ENCODE measurements at places on chromosomes 1 and 21.

DNA sequence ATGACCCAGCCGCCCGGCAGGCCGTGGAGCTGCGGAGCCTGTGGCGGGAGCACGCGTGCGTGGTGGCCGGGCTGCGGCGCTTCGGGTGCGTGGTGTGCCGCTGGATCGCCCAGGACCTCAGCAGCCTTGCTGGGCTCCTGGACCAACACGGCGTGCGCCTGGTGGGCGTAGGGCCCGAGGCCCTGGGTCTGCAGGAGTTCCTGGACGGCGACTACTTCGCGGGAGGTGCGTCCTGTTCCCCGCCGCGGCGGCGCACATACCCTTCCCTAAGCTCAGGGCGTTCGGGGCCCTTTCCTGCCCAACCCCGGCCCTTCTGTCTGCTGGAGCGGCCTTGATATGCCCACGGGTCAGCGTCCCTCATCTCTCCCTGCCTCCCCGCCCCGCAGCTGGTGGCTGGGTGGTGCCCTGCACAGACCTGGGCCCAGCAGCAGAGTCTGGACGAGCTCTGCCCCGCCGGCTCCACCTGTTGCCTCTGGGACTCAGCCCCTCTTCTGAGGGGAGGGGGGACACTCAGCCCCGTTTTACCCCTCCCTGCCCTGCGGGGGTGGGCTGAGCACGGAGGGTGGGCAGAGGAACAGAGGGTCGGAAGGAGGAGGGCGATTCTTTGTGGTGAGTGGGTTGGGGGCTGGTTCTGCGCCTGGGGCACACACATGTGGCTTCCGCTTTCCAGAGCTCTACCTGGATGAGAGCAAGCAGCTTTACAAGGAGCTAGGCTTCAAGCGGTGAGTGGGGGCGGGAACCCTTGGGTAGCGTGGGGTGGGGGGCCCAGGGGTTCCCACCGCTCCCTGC lies 688 bp downstream of the PRXL2B start:
- DNase-seq: no peak

DNA sequence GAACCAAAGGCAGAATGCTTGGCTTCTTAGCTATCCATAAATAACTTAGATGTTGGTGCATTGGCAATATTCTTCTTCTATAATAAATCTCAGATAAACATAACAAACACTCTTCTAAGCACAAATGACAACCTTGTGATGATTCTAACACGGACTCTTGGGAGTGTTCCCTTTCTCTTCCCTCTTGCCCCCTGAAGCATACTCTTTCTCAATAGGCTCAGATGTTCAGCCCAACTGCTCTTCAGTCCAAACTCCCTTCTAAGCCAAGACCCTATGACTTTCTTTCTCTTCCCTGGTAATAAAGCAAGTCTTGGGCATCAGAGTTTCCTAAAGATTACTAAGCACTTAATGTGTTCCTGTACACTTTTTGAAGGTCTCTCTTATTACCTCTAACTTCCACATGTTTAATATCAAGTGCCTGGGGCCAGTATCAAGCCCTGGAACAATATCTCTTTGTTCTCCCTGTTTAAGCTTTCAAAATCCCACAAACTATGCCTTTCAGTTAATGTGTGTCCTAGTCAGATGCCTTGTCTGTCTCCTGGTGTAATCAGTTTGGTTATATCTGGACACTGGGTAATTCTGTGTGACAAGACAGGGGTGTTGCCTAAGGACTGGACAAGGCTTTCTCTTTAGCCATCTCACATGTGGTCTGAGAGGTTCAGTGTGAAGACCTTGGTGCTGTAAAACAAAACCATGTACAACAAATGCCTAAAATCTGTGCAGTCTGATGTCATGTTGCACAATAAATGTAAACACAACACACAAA lies 92.9 kb upstream of the IVNS1ABP start:
- DNase-seq: no peak

DNA sequence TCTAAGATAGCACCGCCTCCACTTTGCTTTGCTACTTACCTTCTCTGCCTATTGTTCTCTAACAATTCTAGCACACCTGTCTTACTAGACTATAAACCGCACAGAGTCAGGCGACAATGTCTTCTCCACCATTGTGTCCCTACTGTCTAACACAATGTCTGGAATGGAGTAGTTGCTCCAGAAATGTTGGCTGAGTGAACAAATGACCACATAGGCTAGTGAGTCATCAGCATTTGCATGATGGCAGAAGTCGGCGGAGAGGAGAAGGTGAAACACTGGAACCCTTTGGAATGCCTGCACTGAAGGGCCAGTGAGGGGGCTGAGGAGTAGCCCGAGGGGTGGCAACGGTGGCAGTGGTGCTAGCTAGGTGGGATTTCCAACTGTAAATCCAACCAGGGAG lies 14.0 kb upstream of the PABPC4 start:
- no peak for DNase-seq

GRCh38 chr1:205534444-205534985 lies 30.0 kb downstream of the CDK18 start:
- DNase-seq: no peak

DNA sequence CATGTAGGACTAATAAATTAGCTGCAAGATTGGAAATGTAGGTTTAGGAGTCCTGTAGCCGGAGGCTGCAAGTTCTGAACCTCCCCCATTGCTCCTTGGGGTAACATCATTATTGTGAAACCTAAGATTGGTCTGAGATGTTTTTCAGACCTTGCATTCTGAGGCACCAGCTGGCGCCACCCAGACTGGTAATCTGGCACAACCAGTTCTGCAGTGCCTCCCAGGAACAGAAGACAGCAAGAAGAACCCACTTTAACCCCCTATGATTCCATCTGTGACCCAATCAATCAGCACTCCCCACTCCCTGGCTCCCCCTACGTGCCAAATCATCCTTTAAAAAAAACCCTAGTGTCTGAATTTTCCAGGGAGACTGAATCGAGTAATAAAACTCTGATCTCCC lies 11.6 kb upstream of the DNAJC6 start:
- DNase-seq: no peak

- DNase-seq: peak; percentile 35
Observed at GRCh38 chr1:1318131-1318652, 6.3 kb downstream of the INTS11 start.

DNA sequence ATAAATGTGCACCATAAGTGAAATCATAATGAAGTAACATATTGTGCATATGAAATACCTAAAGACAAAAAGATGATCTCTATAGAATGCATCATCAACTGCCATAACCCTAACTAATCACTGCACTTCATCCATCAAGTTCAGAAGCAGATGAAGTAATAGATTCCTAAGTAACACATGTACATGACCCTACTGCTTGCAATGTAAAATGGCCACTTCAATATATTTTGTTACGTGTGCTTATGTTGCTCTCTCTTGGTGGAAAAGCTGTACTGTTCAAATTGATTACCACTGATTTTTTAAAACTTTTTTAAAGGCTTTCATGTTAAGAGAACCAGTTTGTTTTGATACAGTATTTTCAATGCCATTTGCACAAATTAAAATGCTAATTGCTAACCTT lies 141.8 kb downstream of the TTLL7 start:
- DNase-seq: no peak

- no peak for DNase-seq
Observed at GRCh38 chr1:110951161-110951560, 12.6 kb downstream of the LRIF1 start.

GRCh38 chr1:53460666-53461322 lies 1.6 kb downstream of the DMRTB1 start:
- no peak for DNase-seq

GRCh38 chr21:46284077-46284644 lies 1.2 kb downstream of the MCM3AP start:
- no peak for DNase-seq

GRCh38 chr21:36860736-36861594 lies 105.5 kb downstream of the HLCS start:
- DNase-seq: no peak

DNA sequence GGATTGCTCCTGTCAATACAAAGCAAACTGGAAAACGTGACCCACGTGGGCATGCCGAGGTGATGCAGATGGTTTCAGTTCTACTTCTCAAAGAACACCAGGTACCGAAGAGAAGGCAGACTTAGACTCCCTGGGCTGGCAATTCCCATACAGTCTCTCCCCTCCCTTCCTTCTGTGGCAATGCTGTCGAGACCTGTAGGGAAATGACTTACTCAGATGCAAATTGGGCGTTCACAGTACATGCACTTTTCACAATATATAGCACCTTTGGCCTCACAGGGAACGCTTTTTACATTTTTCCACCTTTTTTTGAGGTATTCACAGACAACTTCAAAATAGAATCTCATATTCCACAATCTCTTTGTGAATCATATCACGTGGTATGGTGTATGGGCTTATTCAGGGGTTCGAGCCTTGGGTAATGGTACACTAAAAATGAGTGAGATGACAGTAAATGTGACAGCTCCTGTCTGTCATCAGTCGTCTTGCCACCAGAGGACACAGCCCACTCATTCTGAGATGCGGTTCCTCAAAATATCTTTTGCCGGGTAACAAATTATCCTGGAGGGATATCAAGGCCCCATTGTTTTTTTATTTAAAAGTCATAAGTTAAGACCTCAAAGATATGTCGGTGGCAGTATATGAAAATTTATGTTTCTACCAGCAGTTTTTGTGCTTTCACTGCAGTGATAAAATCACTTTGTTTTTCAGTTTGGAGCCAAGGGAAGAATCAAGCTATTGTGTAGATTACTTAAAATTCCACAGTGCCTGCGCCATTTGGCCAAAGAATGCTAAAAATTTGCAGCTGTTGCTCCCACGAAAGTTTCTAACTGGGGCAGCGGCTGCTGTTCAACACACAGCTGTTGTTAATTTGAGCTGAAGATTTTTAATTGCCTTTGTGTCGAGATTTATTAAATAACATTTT lies 168.4 kb downstream of the ZZZ3 start:
- no peak for DNase-seq

DNA sequence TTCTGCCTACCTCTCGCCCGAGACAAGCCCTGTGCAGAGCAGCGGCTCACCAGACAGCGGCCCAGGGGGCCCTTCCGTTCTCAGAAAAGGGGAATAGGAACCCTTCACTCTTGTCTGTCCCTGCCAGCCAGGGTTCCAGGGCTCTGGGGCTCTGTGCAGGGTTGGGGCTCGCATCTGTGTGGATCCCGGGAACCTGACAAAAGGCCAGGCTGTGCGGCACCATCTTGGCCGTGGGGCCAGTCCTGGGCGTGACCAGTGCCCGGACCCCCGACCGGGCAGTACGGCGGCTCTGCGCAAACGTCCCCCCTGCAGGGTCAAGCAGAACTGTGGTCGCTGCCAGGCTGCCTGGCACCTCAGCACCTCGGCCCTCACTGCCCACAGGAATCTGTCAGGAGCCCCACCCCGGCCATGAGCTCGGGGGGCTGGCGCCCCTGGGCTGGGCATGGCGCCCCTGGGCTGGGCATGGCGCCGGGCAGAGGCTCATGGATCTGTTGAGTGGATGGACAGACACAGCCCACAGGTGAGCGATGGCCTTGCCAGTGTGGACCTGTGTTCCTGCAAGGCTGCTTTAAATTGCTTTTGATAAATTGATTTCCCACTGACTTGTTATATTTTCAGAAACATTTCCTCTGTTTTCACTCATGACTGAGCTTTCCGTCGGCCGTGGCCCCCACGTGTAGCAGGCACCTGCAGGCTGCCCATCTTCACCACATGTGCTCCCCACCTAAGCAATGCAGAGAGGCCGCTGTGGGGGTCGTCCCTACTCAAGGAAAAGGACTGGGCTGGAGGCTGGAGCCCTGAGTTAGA lies 59.0 kb downstream of the SLX9 start:
- DNase-seq: no peak

- DNase-seq: no peak
Observed at GRCh38 chr1:186442651-186443375, 18.1 kb downstream of the PDC start.

DNA sequence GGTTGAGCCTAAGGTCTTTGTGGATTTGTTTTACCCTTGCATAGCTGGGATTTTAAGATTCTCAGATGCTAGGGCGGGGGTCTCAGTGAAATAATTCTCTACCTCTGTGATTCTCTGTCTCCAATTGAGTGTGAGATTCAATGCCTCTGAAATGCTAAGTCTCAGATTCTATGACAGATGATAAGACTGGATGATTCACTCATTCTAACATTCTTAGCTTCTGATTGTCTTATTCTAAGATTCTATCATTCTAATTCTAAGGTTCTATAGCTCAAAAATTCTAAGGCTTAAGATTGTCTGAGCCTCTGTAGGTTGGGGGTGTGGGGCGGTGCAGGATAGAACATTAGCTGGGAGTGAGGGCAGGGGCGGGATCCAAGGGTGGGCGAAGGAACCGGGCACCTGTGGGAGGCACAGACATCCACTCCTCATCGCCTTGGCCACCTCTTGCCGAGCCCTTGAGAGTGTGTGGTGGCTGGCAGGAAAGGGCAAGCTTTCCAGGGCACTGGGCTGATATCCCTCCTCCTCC lies 29.5 kb downstream of the ADGRB2 start:
- no peak for DNase-seq

- no peak for DNase-seq
Observed at GRCh38 chr21:38229260-38229877, 27.4 kb upstream of the KCNJ15 start.

DNA sequence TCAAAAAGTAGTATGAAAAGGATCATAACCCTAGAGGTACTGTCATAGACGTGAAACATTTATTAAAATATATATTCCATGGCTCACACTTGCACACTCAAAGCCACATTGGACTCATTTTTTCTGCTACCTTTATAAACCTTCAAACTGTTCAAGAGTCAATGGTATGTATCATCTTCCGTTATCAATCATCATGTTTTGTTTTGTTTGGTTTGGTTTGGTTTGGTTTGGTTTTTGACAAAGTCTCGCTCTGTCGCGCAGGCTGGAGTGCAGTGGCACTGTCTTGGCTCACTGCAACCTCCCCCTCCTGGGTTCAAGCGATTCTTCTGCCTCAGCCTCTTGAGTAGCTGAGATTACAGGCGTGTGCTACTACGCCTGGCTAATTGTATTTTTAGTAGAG lies 1.8 kb downstream of the IFNAR2 start:
- no peak for DNase-seq

- DNase-seq: no peak
Observed at GRCh38 chr1:244830639-244831038, 4.8 kb upstream of the COX20 start.

- DNase-seq: peak; percentile 48
Observed at GRCh38 chr1:11804666-11805421, 920 bp downstream of the MTHFR start.

- no peak for DNase-seq
Observed at GRCh38 chr1:11550664-11551283, 71.8 kb downstream of the DISP3 start.

DNA sequence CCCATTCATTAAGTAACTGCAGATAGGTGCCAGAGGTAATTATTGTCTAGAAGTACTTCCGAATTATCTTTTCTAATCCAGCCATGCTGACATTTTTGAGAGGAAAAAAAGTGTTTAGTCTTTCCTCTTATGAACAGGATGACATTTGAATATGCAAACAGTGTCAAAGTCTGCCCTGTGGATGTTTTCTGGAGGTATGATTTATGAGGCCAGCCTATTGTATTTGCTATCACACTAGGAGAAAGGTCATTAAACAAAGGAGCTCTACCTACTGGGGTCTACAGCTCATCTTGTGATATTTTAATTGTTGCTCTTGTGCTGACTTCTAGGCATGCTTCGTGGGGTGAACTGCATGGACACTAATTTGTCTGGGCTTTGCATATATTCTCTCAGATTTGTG lies 559.7 kb upstream of the CAMK1G start:
- DNase-seq: no peak

GRCh38 chr1:44620072-44620471 lies 54.2 kb downstream of the TMEM53 start:
- DNase-seq: no peak

- DNase-seq: peak; percentile 9
Observed at GRCh38 chr1:21491488-21492355, 17.5 kb upstream of the ALPL start.
